ENCODE measurements at places on chromosomes 11 and 22.

GRCh38 chr11:130581646-130582045, 133.2 kb downstream of the ADAMTS15 start:
- no peak for DNase-seq

GRCh38 chr11:57585301-57585700, 12.2 kb upstream of the SERPING1 start:
- no peak for DNase-seq

- DNase-seq = no peak
Observed at GRCh38 chr11:122670131-122670530, 14.6 kb downstream of the UBASH3B start.

GRCh38 chr11:118471030-118471429, 34.7 kb downstream of the KMT2A start:
- no peak for DNase-seq

DNA sequence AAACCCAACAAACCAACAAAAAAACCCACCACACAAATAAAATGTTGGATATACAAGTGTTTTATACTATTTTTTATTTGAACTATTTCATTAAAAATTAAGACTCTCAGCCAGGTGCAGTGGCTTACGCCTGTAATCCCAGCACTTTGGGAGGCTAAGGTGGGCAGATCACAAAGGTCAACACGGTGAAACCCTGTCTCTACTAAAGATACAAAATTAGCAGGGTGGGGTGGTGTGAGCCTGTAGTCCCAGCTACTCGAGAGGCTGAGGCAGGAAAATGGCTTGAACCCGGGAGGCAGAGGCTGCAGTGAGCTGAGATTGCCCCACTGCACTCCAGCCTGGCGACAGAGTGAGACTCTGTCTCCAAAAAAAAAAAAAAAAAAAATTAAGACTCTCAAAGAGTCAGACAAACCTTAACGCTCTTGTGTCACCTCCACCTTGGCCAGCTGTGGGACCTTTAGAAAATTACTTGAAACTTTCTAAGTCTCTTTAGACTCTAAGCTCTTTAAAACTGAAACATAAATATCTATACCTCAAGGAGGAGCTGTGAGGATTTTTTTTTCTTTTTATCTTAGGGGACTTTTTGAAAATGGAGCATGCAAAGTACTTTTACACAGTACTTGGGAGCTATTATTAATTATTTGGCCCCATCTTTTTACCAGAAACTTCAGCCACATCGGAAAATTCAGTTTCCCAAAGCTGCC, 68.4 kb upstream of the CLNS1A start:
- DNase-seq = no peak

DNA sequence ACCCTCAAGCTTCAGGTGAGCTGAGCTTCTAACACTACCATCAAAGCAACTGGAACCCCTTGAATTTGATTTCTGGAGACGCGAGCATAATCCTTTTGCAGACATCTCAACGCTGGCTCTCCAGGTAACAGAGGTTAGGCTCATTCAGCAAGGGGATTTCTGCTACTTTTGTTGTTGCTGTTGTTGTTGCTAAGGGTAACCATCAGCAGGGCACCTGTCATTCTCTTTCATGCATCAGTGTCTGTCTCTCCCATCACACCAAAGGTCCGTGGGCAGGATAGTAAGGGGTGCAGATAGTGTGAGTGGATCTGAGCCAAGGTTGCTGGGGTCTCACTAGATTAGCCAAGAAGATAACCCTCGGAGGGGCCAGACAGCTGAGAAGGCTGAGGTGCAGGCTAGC, 90.3 kb downstream of the TP53I11 start:
- DNase-seq = no peak

DNA sequence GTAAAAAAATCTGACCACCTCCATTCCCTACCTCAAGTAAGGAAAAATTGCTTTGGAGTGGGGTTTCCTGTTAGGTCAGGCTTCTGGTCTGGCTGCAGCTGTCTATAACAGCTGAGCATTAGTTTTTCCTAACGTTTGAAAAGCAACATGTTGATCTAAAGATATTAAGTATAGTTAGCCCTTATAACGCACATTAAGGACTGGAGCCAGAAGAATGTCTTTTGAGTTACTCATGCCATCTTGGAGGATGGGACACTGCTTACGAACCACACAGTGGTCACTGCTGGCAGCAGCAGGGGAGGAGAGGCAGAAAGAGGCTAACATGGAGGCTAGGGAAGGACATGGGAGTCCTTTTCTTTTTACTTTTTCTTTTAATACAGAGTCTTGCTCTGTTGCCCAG, 44.1 kb upstream of the GDPD4 start:
- DNase-seq = no peak
